ENCODE measurements at places on chromosomes 4 and X.

GRCh38 chrX:78476701-78477100 is 149.3 kb upstream of the CYSLTR1 start:
- DNase-seq, result no peak

- DNase-seq, result no peak
Observed at GRCh38 chr4:1226144-1226481, 22.8 kb downstream of the CTBP1 start.

DNA sequence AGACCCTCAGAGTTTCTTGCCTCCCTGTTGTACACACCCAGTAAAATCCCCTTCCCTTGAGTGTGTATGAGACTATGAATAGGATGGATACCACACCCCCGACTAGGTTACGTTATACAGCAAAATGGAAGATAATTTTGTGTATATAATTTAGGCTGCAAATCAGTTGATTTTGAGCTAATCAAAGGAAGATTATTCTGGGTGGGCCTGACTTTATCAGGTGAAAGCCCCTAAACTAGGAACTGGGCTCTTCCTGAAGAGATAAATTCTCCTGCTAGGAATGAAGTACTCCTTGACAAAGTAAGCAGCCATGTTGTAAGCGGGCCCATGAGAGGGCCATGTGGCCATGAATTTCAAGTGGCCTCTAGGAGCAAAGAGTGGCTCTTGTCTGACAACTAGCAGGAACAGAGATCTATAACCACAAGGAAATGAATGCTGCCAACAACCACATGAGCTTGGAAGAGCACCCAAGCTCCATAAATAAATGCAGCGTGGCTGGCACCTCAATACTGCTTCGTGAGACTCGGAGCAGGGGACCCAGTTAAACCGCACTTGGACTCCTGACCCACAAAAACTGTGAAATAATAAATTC is 646.4 kb downstream of the IL1RAPL1 start:
- no peak for DNase-seq

DNA sequence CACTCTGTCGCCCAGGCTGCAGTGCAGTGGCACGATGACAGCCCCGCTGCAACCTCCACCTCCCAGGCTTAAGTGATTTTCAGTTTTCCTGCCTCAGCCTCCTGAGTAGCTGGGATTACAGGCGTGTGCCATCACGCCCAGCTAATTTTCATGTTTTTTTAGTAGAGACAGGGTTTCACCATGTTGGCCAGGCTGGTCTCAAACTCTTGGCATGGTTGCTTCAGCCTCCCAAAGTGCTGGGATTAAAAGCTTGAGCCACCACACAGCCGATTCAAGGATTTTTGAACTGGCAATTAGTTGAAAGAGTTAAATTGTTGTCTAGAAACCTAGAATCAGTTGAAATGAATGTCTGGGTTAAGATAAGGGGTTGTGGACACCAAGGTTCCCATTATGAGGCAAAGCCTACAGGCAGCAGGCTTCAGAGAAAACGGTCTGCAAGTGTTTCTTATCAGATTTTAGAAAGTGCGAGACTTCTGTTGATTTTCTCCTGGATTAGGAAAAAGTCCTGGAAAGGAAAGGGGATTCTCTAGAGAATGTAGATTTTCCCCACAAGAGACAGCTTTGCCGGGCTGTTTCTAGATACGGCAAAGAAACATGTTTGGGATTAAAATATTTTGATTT is 8.3 kb upstream of the CCNI start:
- DNase-seq, result no peak

GRCh38 chr4:169147191-169147590 is 123.6 kb downstream of the SH3RF1 start:
- DNase-seq, result no peak

- no peak for DNase-seq
Observed at GRCh38 chr4:66956852-66957251, 588.5 kb downstream of the CENPC start.

GRCh38 chrX:19899217-19899788 is 11.9 kb upstream of the SH3KBP1 start:
- DNase-seq, result no peak

- DNase-seq, result no peak
Observed at GRCh38 chr4:41573502-41574001, 35.6 kb downstream of the LIMCH1 start.

GRCh38 chr4:74777531-74777930 is 16.8 kb downstream of the BTC start:
- DNase-seq, result no peak

DNA sequence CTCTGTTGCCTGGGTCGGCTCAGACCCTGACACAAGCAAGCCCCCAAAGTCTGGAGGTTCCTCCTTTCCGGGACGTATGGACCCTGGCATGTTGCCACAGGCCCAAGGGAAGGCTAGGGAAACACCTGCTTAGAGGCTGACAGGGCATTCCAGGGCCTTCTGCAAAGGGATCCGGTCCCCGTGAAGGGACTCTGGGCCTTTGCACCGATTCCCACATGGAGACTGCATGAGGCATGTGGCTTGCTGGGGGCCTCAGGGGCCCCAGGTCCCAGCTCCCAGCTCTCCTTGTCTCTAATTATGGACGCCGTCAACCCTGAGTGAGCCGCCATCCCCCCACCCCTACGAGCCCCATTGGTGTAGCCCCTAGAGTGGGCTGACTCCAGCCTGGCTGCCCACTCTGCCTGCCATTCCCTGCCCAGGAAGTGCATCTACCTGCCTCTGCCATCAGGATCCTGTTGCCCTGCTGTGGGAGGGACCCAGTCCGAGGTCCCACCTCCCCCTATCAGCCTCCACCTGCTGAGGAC is 4.2 kb upstream of the RGS12 start:
- no peak for DNase-seq

DNA sequence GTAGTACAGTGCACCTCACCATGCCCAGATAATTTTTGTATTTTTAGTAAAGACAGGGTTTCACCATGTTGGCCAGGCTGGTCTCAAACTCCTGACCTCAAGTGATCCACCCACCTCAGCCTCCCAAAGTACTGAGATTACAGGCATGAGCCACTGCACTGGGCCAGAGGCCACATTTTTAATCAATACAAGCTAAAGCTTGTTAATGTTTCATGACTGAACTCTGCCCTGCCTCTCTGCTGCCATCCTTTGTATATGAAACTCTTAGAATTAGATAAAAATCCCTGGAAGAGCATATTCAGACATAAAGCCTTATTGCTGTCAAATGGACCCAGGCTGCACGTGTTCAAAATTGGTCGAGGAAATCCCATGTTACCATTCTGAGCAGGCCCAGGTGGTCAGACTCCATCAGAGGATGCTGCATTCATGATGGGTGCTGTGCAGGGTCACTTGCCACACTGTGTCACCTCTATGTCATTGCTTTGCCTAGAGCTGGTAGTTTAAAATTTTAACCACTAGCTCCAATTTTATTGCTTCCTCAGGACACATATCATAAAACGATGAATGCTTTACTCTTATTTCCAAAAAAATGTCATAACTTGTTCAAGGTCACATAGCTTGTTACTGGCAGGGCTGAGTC is 45.2 kb downstream of the LNX1 start:
- no peak for DNase-seq

GRCh38 chr4:149796381-149796780 is 19.3 kb downstream of the IQCM start:
- DNase-seq, result no peak

- DNase-seq, result no peak
Observed at GRCh38 chrX:47564438-47565085, 3.6 kb downstream of the ARAF start.

DNA sequence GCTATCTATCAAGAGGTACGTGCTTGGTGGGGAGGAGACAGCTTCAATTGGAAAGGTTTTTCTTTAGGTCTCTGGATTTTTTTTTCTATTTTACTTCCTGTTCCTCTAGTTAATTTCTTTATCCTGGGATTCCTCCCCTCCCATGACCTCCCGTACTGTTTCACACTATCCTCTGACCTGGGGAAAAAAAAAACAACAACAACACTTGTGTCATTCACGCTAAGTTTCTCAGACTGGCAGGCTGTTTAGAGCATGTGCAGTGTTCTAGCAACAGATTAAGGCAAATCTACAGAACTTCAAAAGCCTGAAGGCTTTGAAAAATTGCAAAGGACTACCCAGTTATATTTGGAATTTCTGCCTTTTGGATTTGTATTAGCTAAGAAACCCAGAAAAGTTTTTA is 358.4 kb downstream of the ARHGAP24 start:
- DNase-seq, result no peak

GRCh38 chrX:119635799-119636198 is 29.6 kb upstream of the NKRF start:
- DNase-seq, result no peak

DNA sequence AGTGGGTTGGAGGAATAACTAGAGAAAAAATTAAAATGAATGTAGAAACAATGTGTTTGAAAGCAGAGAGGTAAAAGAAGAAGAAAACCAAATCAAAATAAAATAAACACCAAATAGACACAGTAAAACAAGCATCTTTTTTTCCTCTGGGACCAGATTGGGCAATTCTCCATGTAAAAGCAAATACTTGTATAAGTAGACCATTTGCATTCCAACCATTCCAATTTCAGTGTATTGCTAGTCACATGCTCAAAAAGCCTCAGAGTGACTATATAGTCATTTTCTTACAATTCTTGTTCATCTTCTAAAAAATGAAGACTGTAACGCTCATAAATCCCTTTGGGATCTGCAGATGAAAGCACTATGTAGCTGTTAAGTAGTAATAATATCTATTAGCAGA is 969.5 kb downstream of the PCDH18 start:
- DNase-seq, result no peak

DNA sequence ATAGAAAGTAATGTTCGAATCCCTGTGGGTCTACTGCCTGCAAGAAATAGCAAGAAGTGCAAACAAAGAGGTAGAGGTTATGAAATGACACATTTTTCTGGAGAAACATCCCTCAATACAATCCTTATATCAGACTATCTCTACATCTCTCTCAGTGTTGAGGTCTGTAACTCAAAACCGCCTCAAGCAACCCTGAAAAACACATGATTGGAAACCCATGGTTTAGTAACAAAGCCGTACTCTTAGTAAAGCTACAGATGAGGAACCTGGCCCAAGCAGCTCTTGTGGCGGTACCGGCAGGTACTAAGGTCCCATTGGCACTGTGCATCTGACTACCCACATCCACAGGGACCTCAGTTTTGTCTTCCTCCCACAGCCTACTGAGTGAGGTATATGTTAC is 53.9 kb downstream of the IRF2 start:
- no peak for DNase-seq

GRCh38 chr4:134700251-134700650 is 498.7 kb upstream of the PABPC4L start:
- DNase-seq, result no peak

DNA sequence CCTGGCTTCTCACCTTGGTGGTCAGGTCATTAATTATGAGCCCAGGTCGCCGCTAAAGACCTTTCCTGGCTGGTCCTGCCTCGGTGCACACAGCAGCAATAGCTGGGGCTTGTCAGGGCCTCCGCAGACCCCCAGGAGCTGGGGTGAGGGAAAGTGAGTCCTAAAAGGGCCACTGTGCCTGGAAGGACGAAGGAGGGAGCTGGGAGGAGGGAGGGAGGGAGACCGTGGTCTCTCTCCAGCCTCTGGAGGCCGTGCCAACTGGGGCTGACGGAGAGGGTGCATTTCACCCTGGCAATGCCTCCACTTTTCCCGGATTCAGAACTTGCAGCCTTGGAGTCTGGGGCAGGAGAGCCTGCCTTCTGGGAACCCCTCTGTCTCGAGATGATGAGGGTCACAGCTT is 60.4 kb downstream of the CRLF2 start:
- DNase-seq, result no peak

- DNase-seq, result no peak
Observed at GRCh38 chr4:39655876-39656275, 17.2 kb upstream of the SMIM14 start.

DNA sequence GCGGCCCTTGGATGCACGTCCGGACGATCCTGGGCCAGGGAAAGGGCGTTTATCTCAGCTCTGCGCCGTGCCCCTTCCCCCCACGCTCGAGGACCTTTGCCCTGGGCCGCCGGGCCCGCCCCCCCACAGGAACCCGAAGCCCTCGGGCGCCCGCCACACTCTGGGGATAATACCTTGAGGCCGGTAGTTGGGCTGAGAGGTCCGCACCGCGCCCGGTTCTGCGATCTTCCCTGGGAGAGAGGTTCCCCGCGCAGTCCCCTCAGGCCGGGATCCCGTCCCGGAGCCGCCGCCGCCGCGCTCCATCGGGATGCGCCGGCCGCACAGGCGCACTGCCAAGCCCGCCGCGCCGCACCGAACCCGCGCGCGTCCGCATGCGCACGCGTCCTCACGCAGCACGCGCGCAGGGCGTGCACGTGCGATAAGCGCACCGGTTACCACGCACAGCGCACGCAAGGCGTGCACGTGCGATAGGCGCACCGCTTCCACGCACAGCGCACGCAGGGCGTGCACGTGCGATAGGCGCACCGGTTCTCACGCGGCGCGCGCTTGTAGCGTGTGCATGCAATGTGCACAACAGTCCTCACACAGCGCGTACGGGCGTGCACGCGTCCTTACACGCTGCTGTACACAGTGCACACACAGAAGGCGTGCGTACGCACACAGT is at the start of gene MAP7D2:
MAP7D2 (minus strand) TSS at position 331 of the 664 bp plus-strand sequence; CDS start at position 303, 28 bp downstream.
- no peak for DNase-seq

DNA sequence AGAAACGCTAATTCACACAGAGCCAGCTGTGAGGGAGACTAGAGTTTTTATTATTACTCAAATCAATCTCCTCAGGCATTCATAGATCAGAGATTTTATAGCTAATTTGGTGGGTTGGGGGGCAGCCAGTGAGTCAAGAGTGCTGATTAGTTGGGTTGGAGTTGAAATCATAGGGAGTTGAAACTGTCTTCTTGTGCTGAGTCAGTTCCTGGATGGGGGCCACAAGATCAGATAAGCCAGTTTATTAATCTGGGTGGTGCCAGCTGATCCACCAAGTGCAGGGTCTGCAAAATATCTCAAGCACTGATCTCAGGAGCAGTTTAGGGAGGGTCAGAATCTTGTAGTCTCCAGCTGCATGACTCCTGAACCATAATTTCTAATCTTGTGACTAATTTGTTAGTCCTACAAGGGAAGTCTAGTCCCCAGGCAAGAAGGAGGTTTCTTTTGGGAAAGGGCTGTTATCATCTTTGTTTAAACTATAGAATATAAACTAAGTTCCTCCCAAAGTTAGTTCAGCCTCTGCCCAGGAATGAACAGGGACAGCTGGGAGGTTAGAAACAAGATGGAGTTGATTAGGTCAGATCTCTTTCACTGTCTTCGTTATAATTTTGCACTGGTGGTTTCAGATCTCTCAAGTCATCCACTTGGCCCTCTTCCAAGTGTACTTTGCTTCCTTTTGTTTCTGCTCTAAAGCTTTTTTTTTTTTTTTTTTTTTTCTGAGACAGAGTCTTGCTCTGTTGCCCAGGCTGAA is 5.4 kb upstream of the NAA11 start:
- DNase-seq, result no peak

- DNase-seq, result no peak
Observed at GRCh38 chrX:55142919-55143310, 54.1 kb downstream of the PAGE2 start.

GRCh38 chr4:168695288-168695687 is 198.4 kb downstream of the PALLD start:
- no peak for DNase-seq

DNA sequence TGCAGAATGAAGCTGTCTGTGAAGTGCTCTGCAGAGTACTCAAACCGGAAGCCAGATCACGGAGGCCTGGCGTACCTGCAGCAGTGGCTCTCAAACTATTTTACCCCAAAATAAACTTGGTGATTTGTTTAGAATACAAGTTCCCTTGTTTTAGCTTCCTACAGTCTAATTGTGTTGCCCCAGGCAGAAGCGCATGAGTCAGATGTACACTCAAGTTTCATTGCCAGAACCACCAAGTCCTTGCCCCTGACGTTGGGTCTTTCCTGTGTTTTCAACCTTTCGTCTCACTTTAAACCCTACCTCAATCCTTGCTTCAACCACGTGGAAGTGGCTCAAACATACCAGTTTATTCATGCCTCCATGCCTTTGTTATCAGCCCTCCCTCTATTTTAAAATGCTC is 66.2 kb upstream of the SLC7A11 start:
- DNase-seq, result no peak

GRCh38 chr4:56612282-56612681 is 68.8 kb downstream of the HOPX start:
- DNase-seq, result no peak

Data from activated gamma-delta T cell treated with anti-CD3 and anti-CD28 coated beads, Interleukin-2, amount 50 U/mL, for 16 hours (primary cell).